ENCODE measurements at places on chromosomes 12 and 14. TPM values are rescaled to one million over a fixed set of nuclear protein-coding genes. Genes with fewer than 3 reads are reported as not detected.

SLC39A2 gene
- total RNA-seq, result not detected

PCED1B gene
- total RNA-seq, result 0.55 TPM

KLRG1 gene
- 6.9 TPM for total RNA-seq

GRCh38 chr14:59317798-59318505, 129.5 kb downstream of the DAAM1 start:
- H3K27me3 ChIP-seq, result no peaks in the 10 kb centered on the region
- H3K4me3 ChIP-seq, result no peak overlapping the region
- peak overlapping the region; percentile 87 for H3K27ac ChIP-seq

WSCD2 gene
- total RNA-seq, result 0.14 TPM

DNA sequence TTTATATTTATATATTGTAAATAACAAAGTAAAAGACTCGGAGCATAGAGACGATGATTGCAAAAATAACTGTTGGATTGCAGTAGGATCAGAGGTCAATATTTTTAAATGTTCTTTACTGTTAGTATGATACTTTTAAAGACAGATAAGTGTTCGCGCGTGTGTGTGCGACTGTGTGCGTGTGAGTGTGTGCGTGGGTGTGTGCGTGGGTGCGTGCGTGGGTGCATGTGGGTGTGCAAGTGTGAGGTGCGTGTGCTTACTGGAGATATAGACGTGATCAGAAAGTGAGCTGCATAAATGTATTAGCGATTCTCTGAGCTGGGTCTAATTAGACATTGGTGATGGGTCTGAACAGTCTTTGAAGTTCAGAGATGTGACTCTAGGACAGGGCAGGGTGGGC, 142.9 kb downstream of the RIMBP2 start:
- peaks cover 28% of the 10 kb centered on the region for H3K27me3 ChIP-seq
- H3K4me1 ChIP-seq, result no peaks in the 10 kb centered on the region
- no peak for DNase-seq
- no peak overlapping the region for H3K4me3 ChIP-seq

NYNRIN gene
- total RNA-seq, result 8.0 TPM

TOMM20L gene
- total RNA-seq, result not detected

- peaks cover 34% of the 10 kb centered on the region for H3K4me1 ChIP-seq
- no peaks in the 10 kb centered on the region for H3K36me3 ChIP-seq
- H3K27me3 ChIP-seq, result no peaks in the 10 kb centered on the region
- no peak for DNase-seq
Observed at GRCh38 chr14:72906879-72907278, 13.0 kb upstream of the DPF3 start.

WDR20 gene
- total RNA-seq, result 20.9 TPM

GRCh38 chr14:56796259-56796658, 14.0 kb downstream of the OTX2 start:
- no peak overlapping the region for H3K4me3 ChIP-seq
- H3K4me1 ChIP-seq, result peaks cover 29% of the 10 kb centered on the region
- DNase-seq, result no peak
- no peaks in the 10 kb centered on the region for H3K36me3 ChIP-seq
- no peak overlapping the region for H3K27ac ChIP-seq

GRCh38 chr12:101564912-101565311, 29.9 kb upstream of the MYBPC1 start:
- no peaks in the 10 kb centered on the region for H3K36me3 ChIP-seq
- DNase-seq, result no peak
- no peak overlapping the region for H3K27ac ChIP-seq
- H3K4me1 ChIP-seq, result peaks cover 5% of the 10 kb centered on the region

DNA sequence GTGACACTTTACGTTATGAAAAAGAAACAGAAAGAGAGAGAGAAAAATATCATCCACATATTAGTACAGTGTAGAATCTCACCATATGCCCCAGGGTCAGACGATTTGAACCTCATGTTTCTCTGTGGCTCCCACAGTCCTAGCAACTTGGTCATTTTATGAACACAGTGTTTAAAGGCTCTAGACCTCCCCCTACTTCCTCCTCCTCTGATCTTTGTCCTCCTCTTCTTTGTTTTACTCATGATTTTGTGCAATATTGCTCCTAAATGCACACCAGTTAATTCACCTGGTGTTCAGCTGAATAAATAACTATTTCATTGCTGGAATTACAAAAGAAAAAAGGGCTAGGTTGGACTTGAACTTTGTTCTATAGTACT, 18.2 kb downstream of the GLT1D1 start:
- H3K4me1 ChIP-seq, result no peaks in the 10 kb centered on the region
- no peak overlapping the region for H3K27ac ChIP-seq
- H3K4me3 ChIP-seq, result no peak overlapping the region
- no peaks in the 10 kb centered on the region for H3K36me3 ChIP-seq

LBHD2 gene
- not detected for total RNA-seq

DNA sequence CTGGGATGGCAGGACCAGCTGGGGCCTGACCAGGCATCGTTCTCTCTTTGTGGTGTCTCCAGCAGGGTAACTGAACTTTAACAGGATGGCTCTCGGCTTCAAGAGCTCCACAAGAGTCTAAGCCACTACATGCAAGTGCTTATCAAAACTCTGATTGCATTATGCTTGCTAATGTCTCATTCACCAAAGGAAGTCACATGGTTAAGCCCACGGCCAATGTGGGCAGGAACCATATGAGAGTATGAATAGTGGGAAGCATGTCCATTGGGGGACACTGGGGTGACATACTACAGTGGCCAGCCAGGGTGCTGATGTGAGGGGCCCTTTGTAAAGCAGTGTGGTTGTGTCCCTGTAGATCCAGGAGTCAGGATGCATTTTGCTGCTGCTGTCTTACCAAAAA, 35.0 kb upstream of the KCNA5 start:
- no peak for DNase-seq
- peaks cover 15% of the 10 kb centered on the region for H3K27me3 ChIP-seq
- H3K4me3 ChIP-seq, result no peak overlapping the region
- no peaks in the 10 kb centered on the region for H3K36me3 ChIP-seq

GRCh38 chr12:131266591-131267467, 313.1 kb downstream of the ADGRD1 start:
- no peak for DNase-seq
- H3K27me3 ChIP-seq, result peaks cover 3% of the 10 kb centered on the region
- no peaks in the 10 kb centered on the region for H3K36me3 ChIP-seq
- H3K4me3 ChIP-seq, result no peak overlapping the region
- H3K27ac ChIP-seq, result no peak overlapping the region
- peaks cover 5% of the 10 kb centered on the region for H3K4me1 ChIP-seq

C14orf39 gene
- not detected for total RNA-seq

DNA sequence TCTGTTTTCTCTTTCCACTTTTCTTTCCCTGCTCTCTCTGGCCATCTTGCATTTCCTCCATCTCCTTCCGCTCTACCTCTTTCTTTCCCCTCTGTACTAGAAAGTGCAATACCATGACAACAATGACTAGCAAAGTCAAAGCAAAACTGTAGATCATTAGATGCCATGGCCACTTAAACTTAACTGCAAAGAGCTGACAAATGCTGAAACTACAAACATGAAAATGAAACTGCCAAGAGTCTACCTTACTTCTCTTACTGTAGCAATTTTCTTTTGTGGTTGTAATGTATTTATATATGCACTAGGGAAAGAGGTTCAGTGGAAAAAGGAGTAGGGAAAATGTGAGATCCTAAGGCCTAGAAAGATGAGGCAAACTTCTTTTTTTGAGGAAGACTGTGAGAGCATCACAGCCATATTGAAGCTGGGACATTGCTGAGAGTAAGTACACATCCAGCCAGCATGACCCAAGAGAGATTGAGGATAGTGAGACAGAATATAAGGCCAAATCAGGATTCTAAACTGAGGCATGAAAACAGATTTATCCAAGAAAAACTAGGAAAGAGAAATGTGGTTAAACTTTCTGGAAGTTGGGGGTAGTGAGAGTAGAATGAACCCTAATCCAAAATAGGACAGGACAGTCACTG, 276.6 kb upstream of the NAV3 start:
- no peaks in the 10 kb centered on the region for H3K27me3 ChIP-seq
- DNase-seq, result no peak
- no peak overlapping the region for H3K27ac ChIP-seq
- H3K4me3 ChIP-seq, result no peak overlapping the region

DNA sequence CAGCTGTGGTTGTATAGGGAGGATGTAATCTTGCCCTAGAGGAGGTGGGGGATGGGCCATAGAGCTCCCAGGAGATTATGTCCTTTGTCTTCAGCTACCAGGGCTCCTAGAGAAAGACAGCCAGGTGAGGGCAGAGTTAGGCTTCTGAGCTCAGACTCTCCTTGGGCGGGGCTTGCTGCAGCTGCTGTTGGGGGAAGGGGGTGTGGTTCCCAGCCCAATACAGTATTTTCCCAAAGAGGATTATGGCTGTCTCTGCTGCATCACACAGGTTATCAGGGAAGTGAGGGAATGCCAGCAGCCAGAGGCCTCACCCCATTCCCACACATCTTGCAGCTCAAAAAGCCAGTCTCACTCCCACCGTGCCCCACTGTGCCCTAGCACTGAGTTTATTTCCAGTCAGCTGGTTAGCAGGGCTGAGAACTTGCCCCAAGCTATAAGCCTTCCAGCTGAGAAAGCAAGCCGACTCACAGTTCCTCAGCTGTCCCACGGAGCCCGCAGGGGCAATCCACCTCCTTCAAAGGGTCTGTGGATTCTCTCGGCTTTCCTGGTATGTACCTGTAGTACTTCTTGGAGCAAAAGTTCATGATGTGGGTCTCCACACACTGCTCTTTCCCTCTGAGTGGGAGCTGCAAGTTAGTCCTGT, 217.3 kb upstream of the CPNE8 start:
- H3K4me1 ChIP-seq, result no peaks in the 10 kb centered on the region
- H3K27me3 ChIP-seq, result peaks cover 4% of the 10 kb centered on the region
- H3K27ac ChIP-seq, result no peak overlapping the region
- no peak for DNase-seq
- no peak overlapping the region for H3K4me3 ChIP-seq
- H3K36me3 ChIP-seq, result no peaks in the 10 kb centered on the region

FKBP11 gene
- 4.3 TPM for total RNA-seq

GRCh38 chr14:48725051-48725734, 861.0 kb downstream of the RPS29 start:
- no peak overlapping the region for H3K27ac ChIP-seq
- no peaks in the 10 kb centered on the region for H3K36me3 ChIP-seq
- peaks cover 7% of the 10 kb centered on the region for H3K4me1 ChIP-seq
- H3K4me3 ChIP-seq, result no peak overlapping the region
- H3K27me3 ChIP-seq, result no peaks in the 10 kb centered on the region
- no peak for DNase-seq

GRCh38 chr12:14410841-14411569, 45.5 kb downstream of the ATF7IP start:
- H3K27me3 ChIP-seq, result no peaks in the 10 kb centered on the region
- H3K27ac ChIP-seq, result no peak overlapping the region
- no peak overlapping the region for H3K4me3 ChIP-seq
- H3K36me3 ChIP-seq, result no peaks in the 10 kb centered on the region
- peaks cover 72% of the 10 kb centered on the region for H3K4me1 ChIP-seq

DNA sequence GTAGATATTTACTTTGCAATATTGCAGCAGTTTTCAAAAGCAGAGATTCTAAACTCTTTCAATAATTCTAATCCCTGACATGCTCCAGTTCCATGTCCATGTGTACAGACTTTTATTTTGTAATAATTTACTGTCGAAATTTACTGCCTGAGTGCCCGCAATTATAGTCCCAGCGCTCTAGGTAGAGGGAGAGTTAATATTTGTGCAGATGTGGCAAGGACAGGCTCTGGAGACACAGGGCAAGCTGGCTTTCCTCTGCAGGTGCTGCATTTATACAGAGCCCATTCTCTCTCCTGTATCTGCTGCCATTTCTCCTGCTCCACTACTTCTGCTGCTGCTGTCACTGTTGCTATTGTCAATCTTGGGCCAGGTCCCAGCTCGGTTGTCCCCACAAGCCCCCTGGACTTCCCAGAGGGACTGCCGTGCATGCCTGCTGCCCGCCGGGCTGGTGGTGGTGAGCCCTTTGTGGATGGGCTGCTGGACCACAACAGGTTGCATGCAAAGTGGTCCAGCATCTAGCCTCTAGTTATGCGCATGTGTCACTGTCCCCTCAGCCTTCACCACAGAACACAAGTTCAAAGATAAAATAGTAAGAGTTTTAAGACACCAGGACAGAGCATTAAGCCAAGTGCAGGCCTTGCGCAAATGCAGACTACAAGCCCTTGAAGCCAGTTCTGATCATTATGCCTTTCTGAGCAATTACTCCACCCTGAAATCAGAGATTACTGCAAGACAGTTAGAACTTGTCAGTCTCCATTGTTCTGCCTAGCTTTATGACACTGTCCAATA, 40.8 kb upstream of the CSRP2 start:
- no peak for DNase-seq
- peaks cover 9% of the 10 kb centered on the region for H3K4me1 ChIP-seq
- no peak overlapping the region for H3K4me3 ChIP-seq
- H3K36me3 ChIP-seq, result no peaks in the 10 kb centered on the region
- no peaks in the 10 kb centered on the region for H3K27me3 ChIP-seq
- no peak overlapping the region for H3K27ac ChIP-seq

DNA sequence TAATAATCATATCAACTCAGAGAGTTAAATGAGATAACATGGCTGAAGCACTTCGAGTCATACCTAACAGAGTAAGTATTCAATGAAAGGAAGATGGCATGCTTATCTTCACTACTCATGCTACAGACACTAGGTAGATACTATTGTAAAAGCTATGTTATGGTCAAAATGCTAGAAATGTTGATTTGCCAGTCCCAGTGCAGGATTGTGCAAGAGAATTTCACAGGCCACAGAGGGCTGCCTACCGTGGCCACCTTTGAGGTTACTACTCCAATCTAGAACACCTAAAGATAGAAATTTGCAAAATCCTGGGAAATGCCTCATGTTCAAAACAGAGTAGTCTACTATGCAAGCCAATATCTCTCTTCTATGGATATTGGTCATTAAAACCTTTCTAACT, 75.3 kb upstream of the PLEKHG7 start:
- H3K27me3 ChIP-seq, result no peaks in the 10 kb centered on the region
- H3K4me3 ChIP-seq, result no peak overlapping the region
- no peaks in the 10 kb centered on the region for H3K36me3 ChIP-seq
- H3K27ac ChIP-seq, result no peak overlapping the region
- DNase-seq, result no peak

GRCh38 chr14:25250516-25250915, 200.6 kb upstream of the STXBP6 start:
- no peak for DNase-seq
- no peaks in the 10 kb centered on the region for H3K4me1 ChIP-seq

DNA sequence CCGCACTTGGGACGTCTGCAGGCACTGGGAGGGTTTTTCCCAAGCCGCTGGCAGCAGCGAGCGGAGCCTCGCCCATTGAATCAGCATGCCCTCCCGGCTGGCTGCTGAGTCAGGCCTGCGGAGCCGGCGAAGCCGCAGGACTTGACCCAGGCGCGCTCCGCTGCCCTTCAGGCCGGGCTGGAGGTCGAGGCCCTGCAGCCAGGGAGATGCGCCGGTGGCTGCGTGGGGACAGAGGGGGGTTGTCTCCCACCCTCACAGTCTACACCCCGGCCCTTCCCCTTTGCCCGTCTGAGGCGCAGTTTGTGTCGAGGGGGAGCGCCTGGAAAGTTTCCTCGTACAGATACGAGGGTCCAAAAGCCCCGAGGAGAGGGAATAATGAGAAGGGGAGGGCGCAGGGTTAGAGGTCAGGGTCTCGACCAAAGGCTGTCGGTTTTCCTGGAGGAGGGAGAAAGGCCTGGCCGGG, 759 bp upstream of the KLC1 start:
- no peaks in the 10 kb centered on the region for H3K27me3 ChIP-seq
- H3K4me3 ChIP-seq, result peak overlapping the region; percentile 97
- peaks cover 4% of the 10 kb centered on the region for H3K36me3 ChIP-seq
- peak overlapping the region; percentile 100 for H3K27ac ChIP-seq
- peaks cover 83% of the 10 kb centered on the region for H3K4me1 ChIP-seq
- peak; percentile 78 for DNase-seq

NUMB gene
- 32.1 TPM for total RNA-seq

Data from left ventricle myocardium inferior (tissue), 1 donor.